ENCODE measurements at places on chromosomes 1 and 21. TPM values are rescaled to one million over a fixed set of nuclear protein-coding genes. Genes with fewer than 3 reads are reported as not detected.

The LAD1 gene
- not detected for total RNA-seq

The SIK1 gene
- total RNA-seq, result 4.4 TPM

The RGS8 gene
- total RNA-seq, result not detected

The LAMB3 gene
- total RNA-seq, result 5.9 TPM

The FASLG gene
- total RNA-seq, result not detected

The PRMT6 gene
- total RNA-seq, result 18.3 TPM

The AMY1B gene
- not detected for total RNA-seq

The IL6R gene
- total RNA-seq, result 5.3 TPM

The CBS gene
- total RNA-seq, result 63.3 TPM

The VCAM1 gene
- total RNA-seq, result 24.8 TPM

The TSPAN1 gene
- 0.81 TPM for total RNA-seq

The B4GALT3 gene
- total RNA-seq, result 11.4 TPM

The MSH4 gene
- total RNA-seq, result 0.16 TPM

The CBR3 gene
- 29.4 TPM for total RNA-seq

The CASQ2 gene
- not detected for total RNA-seq

The RNU1-2 gene
- total RNA-seq, result 2,882 TPM

The TFF1 gene
- total RNA-seq, result not detected

The TRPM2 gene
- total RNA-seq, result 0.08 TPM

The MCOLN2 gene
- total RNA-seq, result 1.1 TPM

The TACSTD2 gene
- 0.36 TPM for total RNA-seq

The AMY1C gene
- not detected for total RNA-seq

The SPRR2B gene
- not detected for total RNA-seq

The UQCRHL gene
- 1.9 TPM for total RNA-seq

The FCRL1 gene
- total RNA-seq, result not detected

The IRF6 gene
- 3.1 TPM for total RNA-seq

The MASP2 gene
- not detected for total RNA-seq

The SLC9C2 gene
- total RNA-seq, result not detected

The PADI3 gene
- not detected for total RNA-seq

The ADAM30 gene
- total RNA-seq, result not detected

The ENAH gene
- 131 TPM for total RNA-seq

The C1orf141 gene
- total RNA-seq, result 0.65 TPM

The S1PR1 gene
- 5.5 TPM for total RNA-seq

The TSPEAR gene
- total RNA-seq, result 0.08 TPM

The PATJ gene
- total RNA-seq, result 14.2 TPM

The E2F2 gene
- 5.6 TPM for total RNA-seq

The NEGR1 gene
- 20.7 TPM for total RNA-seq

The PTPRF gene
- 23.6 TPM for total RNA-seq

The NEK2 gene
- total RNA-seq, result not detected

The LGR6 gene
- total RNA-seq, result not detected

The CA6 gene
- not detected for total RNA-seq

The PRKCZ gene
- 1.6 TPM for total RNA-seq

The LINGO4 gene
- total RNA-seq, result not detected

The LYPD8 gene
- not detected for total RNA-seq

The JAK1 gene
- 255 TPM for total RNA-seq

The CCDC24 gene
- 2.6 TPM for total RNA-seq

The OLIG2 gene
- not detected for total RNA-seq

The ST6GALNAC3 gene
- total RNA-seq, result 3.1 TPM

The KCNQ4 gene
- total RNA-seq, result not detected

The OR10J1 gene
- not detected for total RNA-seq

The S100A16 gene
- 406 TPM for total RNA-seq

The LRRC8B gene
- total RNA-seq, result 2.5 TPM

The ZBED6 gene
- total RNA-seq, result 30.5 TPM

The CFAP74 gene
- not detected for total RNA-seq
